T-helper 2 cell (primary cell): ENCODE measurements at places on chromosomes 6 and 20.

DNA sequence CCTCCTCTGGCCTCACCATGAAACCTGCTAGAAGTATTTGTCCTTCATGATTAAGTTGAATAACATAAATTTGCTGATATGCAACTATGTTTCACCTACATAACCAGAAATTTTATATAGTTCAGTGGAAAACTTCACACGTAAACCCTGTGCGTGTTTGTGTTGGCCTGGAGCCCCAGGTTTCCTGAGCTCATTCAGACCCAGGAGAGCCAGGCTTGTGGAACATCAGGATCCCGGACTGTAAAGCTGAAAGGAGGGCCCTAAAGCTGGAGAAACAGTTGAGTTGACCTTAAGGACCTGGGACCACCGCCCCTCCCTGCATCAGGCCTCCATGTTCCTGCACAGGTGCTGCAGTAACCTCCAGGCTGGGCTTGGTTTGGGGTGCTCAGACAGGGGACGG lies 3.1 kb upstream of the SPATS1 start:
- DNase-seq: no peak

DNA sequence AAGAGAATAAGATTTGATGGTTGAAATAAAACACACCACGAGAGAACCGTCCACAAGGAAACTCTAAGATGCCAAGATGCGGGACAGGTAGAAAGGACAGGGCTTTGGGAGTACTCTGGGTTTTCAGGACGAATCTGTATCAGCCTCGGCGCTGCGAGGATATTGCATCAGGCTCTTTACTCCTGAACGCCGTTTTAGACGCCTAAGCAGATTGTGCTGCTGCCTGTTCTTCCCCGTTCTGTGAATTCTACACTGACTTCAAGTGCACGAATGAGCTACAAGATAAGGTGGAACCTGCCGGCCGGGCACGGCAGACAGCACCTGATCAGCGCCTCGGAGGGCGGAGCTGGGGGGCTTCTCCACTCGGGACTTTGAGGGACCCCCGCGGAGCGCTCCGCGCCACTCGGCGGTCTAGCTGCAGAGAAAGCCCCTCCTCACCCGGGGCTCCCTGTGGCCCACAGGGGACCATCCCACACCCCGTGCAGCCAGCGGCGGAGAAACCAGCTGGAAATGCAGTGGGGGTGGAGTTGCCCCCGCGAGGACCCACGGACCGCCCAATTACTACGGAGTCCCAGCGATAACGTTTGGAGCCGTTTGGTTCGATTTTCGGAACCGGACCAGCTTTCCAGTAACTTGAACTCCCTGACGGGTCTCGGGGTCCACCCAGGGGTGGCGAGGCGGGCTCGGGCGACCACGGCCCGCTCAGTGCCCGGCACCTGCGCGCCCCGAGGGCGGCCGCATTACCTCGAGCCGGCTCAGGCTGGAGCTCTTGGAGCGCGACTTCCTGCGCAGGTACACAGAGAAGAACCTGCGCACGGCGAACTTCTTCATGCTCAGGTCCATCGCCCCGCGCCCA lies 646 bp downstream of the RPS6KA2 start:
- DNase-seq: peak; percentile 36

DNA sequence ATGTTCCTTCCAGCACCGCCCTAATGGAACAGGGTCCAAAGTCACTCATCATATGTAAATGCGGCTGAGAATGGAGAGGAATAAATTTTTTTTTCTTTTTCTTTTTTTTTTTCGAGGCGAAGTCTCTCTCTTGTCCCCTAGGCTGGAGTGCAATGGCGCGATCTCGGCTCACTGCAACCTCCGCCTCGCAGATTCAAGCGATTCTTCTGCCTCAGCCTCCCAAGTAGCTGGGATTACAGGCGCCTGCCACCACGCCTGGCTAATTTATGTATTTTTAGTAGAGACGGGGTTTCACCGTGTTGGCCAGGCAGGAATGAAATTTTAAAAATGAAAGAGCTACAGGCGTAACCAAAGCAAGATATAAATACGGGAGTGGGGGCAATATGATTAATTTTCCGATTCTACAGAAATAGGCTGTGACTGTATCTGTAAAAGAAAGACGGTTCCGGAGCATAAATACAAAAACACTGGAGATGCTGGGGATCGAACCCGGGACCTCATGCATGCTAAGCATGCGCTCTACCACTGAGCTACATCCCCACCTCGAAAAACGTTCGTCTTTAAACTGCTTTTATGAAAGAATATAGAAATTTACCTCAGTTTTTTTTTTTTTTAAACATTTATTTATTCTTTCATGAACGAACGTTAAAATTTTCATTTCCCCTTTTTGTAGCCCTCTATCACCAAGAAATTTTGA lies 132.2 kb downstream of the GPX5 start:
- DNase-seq: peak; percentile 47

DNA sequence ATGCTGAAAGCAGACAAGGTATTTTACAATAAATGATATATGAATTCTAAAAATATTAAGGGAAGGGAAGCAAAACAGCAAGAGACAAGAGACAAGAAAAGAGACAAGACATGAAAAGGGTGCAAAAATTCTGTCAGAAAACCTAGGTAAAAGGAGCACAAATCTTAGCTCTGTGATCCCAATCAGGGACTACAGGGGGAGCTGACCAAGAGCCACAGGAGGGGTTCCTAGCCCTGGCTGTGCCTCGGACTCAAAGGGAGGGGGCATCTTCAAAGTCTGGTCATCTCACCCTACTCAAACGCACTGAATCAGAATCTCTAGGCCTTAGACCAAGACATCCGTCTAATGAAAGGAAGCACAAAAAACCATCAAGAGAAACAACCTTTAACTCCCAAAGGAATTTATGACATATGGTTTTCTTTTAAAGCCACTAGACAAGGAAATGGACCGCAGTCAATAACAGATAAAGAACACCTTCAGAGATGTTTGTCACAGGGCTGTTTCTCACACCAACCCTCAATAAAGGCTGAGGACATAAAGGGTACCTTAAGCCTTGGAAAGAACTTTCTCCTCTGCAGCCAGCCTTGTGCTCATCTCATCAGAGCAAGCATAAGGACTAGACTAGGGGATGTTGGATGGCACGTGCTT lies 130.4 kb upstream of the CDYL start:
- no peak for DNase-seq

GRCh38 chr6:1773700-1774099 lies 164.0 kb downstream of the FOXC1 start:
- no peak for DNase-seq

DNA sequence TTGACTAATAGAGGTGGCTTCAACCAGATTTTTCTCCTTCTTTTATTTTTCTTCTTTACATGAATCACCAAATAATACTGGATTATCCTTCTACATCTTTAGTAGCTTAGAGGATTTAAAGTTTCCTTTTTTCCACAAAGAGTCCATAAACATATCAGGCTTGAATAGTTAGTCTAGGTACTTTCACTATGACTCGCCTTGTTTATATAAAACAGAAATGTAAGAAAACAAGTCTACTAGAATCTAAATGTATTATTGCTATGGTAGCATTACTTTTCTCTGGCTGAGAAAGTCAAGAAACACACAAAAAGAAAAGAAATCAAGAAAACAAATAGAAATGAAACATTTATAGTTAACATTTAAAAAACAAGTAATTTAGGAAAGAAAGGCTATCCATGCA lies 215.2 kb downstream of the PTPRK start:
- no peak for DNase-seq

GRCh38 chr20:50303573-50304500 lies 113.2 kb downstream of the CEBPB start:
- no peak for DNase-seq

DNA sequence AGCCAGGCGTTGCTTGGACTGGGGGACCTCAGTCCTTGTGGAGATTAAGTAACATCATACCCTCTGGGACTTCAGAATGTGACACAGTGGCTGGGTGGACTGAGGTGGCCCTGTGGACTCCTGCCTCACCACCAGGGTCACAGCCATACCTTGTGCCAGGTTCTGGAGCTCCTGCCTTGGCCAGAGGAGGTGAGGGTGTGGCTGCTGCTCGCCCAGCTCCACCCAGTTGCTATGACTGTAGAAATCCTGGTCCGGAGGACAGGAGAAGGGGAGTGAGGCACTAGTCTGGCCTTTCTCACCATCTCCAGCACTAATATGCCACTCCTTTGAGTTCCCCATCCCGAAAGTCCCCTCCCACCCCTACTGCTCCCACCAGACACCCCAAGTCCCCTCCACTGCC lies 1.9 kb downstream of the VWA7 start:
- DNase-seq: no peak

DNA sequence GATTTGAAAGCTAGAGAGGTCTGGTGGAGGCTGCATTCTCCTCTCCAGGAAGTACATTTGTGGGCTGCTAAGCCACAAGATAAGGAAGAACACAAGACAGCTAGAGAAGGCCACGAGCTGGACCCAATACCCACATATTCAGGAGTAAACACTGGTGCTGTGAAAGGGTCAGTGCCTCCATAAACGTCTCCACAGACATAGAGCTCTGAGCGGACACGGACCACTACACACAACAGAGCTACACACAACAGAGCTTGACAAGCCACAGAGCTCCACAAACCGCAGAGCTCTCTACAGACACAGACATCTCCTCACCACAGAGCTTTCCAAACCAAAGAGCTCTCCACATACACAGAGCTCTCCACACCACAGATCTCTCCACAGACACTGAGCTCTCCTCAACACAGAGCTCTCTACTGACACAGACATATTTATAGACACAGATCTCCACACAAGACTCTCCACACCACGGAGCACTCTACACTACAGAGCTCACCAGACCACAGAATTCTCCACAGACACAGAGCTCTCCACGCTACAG lies 51.9 kb downstream of the ERMARD start:
- DNase-seq: no peak

DNA sequence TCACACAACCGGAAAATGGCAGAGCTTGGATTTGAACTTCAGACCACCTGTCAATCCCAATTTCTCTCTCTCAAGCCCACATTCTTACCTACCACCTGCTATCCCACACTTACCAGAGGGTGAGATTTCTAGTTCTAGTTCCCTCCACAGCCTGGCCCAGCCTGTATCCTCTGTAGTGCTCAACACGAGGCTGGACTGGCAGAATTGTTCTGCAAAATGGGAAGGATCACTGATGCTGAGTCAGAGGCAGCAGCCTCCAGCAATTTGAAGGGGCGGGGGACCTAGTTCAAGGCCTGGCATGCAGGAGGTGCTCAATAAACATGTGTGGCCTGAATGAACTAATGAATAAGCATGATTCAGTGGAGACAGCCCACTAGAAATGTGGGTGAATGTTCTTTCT lies 53.6 kb upstream of the TTPAL start:
- no peak for DNase-seq

DNA sequence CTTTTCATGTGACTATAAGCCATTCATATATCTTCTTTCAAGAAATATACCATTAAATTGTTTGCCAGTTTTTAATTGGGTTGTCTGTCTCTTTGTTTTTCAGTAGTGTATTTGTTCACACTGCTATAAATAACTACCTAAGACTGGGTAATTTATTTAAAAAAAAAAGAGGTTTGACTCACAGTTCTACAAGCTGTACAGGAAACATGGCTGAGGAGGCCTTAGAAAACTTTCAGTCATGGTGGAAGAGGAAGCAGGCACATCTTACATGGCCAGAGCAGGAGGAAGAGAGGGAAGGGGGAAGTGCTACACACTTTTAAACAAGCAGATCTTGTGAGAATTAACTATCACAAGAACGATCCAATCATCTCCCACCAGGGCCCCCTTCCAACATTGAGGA lies 255.3 kb downstream of the EPM2A start:
- no peak for DNase-seq

- DNase-seq: no peak
Measured at GRCh38 chr6:44041461-44042260, 85.6 kb downstream of the MRPL14 start.

DNA sequence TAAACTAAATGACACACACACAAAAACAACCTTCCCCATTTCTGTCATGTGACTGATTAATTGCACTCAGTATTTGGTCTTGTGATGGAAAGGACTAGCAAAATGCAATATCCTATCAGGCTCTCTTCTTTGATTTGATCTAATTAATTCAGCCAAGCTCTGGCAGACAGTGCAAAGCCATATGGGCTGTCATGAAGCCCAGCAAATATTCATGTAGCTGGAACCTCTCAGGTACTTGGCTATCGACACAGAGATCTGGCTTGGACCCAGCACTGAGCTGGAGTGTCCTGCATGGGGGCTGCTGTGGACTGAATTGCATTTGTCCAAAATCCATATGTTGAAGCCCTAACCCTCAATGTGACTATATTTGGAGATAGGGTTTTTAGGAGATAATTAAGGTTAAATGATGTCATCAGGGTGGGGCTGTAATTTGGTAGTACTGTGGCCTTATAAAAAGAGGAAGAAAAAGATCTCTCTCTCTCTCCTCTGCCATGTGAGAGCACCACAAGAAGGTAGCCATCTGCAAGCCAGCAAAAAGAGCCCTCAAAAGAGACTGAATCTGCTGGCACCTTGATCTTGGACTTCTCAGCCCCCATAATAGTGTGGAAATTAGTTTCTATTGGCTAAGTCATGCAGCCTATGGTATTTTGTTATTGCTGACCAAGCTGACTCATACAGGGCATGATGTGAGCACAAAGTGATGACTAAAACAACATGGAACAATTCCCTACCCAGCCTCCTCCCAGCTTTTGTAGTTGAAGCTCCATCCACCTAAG lies 77.1 kb downstream of the STMND1 start:
- DNase-seq: no peak

DNA sequence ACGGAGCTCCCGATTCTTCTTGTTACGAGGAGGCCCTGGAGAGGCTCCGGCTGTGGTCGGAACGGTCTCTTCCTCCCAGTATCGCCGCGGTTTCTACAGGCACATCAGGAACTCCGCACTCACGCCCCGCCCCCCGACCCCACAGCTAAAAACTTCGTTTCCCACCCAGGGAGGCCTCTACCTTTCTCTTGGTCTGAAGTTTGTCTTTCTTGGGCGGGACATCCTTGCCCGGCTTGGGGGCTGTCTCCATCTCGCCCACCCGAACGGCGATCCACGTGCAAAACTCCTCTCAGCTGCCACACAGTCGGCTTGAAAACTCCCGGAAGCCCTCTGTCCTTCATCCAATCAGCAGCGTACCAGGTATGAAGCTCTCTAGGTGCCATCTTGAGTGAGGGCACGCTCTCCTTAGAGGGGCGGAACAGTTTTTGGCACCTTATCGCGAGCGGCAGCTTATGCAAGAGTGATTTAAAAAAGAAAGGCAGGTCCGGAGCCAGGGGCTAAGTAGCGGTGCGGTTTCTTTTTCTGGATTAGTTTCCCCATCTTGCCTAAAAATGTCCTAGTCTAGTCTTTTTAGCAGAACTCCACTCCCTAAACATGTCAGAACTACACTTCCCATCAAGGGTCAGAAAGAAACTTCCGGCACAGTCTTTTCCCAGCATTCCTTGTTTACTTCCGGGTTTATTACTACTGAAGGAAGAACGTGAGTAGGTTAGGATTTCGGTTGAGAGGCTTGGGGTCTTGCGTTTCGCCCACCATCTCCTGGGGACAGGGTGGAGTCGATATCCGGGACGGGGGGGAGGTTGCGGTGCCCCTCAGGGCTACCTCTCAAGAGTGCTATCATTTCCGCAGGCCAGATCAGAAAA lies at the start of the genes PFDN6 and WDR46:
Gene PFDN6 (plus strand): TSS at position 681 of the 863 bp plus-strand sequence. CDS start 256 bp downstream, outside the sequence.
Gene WDR46 (minus strand): TSS at position 319 of the 863 bp plus-strand sequence. CDS start 69 bp downstream, at position 250.
- DNase-seq: peak; percentile 36

DNA sequence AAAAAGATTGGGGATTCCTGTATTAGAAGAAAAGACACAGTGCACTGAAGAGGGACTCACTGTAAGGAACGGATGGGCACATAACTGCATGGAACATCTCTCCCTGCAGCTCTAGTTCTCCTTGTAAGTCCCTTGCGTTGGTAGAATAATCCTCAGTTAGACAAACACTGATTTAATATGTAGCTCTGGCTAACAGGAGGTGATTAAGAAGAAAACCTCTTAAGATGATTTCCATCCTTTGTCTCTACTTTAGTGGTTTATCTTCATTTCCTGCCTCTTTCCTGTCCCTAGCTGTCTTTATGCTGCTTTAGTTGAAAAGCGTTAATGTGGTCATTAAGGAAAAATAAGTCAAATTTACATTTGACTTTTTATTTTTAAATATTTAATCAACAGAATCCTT lies 86.6 kb downstream of the SLC16A10 start:
- DNase-seq: no peak
